ENCODE measurements at places on chromosomes 4 and X.

- no peak for DNase-seq
Observed at GRCh38 chrX:32871636-32872035, 339.7 kb downstream of the DMD start.

DNA sequence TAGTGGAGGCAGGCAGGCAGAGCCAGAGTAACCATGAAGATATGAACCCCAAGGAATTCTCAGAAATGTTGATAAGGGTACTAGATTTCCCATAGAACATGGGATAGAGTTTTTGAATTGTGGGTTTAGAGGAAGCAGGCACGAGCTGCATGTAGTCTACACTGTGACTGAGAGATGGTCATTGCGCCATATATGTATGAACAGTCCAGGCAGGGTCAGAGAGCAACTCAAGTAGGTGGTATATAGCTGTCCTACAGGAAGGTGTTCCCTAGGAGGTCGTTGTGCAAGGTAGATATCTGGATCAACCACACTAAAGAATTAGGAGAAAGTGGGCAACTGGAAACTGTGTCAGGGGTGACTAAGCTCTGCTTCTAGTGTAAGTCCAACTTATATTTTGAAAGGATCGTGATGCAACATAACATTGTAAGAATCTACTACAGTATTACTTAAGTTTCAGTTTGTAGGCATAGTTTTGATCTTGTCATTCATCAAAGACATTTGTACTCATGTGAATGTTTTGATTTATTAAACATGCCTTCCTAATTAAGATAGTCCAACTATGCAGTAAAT is 94.6 kb downstream of the HPGD start:
- DNase-seq, result no peak

DNA sequence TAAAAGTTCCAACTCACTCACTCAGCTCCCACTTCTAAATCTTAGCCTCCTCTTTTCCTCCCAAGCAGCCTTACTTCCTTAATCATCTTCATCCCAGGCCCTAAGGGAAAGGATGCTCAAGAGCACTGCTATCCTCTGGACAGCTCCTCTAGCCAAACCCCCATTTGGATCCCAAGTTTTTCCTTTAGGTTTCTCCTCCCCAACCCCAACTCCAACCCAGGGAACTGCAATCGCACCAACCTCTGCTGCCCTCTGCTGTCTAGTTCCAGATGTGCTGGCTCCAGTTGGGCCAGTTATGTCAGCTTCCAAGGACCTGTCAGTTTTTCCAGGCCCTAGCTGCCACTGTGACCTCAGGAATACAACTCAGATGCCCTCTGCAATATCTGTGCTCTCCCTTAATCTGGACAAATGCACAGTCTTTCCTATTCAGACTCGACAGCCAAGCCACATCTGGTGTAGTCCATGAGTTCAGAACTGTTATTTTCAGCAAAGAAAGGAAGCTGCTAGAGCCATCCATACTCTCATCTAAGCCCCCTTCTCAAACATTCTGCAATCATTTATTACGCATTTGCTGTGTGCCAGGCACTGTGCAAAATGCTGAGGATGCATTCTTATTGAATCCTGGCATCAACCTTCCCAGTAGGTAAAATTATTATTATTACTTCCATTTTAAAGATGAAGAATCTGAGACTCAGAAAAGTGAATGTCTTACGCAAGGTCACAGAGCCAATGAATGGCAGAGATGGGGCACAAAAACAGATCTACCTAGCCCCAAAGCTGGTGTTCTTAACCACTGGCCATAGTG is 12.3 kb upstream of the XPNPEP2 start:
- no peak for DNase-seq

GRCh38 chr4:45668128-45668527 is 455.7 kb downstream of the GABRG1 start:
- no peak for DNase-seq

DNA sequence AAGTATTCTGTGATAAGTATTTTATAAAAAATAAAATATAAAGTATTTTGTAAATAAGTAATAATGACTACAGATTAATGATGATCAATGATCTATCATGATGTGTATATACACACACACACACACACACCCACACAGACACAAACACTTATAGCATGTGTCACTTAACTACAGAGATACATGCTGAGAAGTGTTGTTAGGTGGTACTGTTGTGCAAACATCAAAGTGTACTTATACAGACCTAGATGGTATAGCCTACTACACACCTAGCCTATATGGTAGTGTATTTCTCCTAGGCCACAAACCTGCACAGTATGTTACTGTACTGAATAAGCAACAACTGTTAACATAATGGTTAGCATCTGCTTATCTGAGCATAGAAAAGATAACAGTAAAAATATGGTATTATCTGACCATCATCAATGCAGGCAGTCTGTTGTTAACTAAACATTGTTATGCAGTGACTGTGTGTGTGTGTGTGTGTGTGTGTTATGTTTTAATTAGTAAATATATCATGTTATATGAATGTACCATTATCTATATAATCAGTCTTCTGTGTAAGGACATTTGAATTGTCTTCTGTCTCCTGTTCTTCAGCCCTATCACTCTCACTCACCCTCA is 138.2 kb downstream of the CAMK2D start:
- DNase-seq, result no peak

DNA sequence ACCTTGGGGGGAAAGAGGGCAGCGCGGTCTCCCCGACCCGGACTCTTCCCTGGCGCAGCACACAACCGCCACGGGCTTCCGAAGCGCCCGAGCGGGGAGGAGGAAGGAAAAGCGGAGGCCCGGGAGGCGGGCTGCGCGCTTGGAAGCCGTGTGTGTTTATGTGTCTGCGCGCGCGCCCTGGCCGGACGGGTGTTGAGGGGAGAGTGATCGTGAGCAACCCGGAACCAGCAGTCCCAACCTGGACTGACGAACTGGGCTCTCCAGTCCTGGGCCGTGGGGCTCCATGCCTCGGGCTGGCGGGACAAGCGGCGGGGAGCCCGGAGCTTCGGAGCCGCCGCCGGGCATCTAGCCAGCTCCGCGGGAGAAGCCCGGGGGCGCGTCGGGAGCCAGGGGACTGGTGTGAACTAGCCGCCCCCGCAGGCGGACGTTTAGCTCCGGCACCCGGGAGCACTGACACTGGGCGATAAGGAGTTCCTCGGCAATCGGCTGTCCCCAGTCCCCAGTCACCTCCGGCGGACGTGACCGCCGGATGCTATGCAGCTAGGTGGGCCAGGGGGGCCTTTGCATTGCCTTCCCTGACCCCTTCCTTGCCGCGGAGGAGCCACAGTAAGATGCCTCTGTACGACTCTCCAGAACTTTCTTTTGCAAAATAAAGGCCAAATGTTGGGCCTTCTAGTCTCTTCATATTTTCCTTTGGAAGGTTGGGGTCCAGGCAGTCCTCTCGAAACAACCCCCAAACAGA is 74.8 kb upstream of the BCOR start:
- DNase-seq, result no peak

DNA sequence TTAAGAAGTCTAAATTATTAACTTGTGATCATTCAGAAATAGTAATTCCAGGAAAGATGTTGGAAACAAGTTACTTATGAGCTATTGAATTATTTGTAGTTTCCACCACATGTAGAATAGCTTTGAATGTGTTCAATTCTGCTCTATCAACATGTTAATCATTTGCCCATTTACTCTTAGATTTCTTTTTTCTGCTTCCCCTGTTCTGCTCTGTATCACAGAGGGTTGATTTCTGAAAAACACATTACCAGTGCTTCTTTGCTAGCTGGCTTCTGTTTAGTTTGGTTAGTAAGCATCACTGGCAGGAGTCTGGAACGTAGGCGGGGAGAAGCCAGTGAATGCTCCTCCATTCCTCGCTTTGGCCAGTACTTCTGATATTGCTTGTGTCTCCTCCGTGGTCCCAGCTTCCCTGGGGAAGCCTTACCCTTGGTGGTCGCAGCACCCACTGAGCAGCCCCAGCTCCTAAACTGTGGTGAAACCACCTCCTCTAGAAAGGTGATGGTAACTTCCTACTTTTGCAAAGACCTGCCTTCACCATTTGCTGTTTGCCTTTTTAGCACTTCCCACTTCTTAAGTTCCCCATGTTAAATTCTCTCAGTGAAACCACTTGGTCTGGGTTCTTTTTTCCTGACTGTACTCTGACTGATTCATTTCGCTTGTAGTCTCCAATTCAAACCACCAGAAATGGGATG is 40.3 kb upstream of the GALNT7 start:
- no peak for DNase-seq

DNA sequence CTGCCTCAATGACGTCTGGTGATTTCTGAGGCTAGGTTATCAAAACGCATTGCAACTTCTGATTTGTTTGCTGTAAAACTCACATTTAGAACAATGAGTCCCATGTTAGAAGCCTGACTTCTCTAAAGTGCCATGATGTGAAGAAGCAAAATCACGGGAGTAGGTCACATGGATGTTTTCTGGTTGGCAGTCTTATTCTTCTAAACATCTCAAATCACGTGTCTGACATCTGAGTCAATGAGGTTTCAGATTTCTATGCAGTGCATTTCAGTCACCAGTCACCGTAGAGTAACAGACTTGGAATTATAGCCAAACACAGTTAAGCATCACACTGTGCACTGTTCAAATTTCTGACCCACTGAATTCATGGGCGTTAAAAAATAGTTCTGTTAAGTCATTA is 482.1 kb downstream of the TMA16 start:
- no peak for DNase-seq

GRCh38 chrX:137227151-137227550 is 193.4 kb upstream of the GPR101 start:
- no peak for DNase-seq

DNA sequence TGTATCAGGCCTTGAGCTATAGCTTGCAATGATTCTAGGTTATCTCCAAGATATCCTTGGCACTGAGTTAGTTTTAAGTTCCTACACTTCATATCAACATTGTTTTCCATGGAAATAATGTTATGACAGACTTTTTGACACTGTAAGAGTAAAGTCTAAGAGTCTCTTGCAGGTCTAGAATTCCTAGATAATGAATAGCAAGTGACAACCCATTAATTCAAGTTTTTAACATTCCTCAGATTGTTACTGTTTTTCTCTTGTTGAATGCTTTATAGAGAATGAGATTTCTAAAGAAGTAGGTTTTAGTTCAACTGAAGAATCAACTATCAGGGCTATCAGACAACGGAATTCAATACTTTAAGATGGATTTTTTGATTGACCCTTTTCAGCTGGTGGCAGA is 276.1 kb downstream of the PPP3CA start:
- no peak for DNase-seq

DNA sequence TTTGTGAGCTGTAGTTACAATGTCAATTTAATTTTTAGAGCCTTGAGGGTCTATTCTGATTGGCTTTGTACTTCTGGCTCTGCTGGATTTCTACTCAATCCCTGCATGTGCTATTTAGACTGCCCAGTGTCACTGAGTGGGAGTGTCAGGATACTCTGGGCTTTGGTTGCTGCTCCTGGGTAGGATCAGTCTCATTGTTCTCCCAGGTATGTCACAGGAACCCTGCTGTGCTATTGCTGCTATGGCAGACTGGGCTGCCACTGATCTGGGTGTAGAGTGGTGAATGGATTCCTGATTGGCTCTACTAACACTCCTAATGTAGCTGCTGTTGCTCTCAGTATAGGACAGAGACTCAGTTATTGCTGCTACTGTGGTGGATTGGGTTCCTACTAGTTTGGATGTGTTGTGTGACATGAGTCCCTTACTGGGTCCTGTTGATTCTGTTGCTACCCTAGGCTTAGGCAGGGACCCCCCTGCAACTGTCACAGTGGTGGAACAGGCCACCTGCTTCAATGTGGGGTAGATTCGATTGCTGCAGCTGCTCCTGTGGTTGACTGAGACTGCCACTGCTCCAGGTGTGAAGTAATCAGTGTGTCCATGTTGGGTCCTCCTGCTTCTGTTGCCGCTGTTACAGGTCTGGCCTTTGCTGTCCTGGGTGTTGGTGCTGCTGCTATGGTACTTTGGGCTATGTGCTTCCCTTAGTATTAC is 707.8 kb upstream of the AMOT start:
- no peak for DNase-seq

GRCh38 chr4:16869594-16870245 is 28.7 kb downstream of the LDB2 start:
- no peak for DNase-seq

GRCh38 chr4:150683775-150684350 is 101.9 kb downstream of the MAB21L2 start:
- DNase-seq, result no peak

DNA sequence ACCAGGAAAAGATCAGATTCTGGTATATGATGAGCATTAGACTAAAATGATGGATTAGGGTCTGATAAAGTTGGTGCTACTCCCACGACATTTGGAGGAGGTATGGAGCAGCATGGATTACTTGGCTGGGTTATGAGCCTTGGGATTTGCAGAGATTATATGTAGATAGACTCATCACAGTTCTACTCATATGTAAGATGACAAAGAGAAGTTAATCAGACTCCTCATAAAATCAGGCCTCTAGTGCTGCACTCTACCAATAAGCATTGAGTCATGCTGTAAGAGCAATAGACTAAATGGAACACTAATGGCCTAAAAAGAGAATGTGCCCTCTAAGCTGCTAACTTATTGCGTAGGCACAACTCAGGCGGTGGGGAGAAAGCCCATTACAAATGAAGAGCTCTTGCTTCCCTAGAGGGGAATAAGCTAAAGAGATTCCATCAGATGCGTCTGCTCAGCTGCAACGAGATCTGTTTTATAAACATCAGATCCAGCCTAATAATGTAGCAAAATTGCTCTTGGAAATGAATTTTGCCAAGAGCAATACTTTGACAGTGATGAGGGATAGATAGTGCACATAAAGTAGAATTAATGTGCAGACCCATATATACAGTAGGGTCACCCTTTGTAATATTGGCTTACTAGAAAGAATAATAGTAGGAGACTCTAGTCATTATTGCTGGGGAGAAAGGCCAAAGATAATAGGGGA is 17.5 kb downstream of the LIAS start:
- DNase-seq, result no peak

GRCh38 chr4:165301833-165302232 is 25.6 kb upstream of the MSMO1 start:
- no peak for DNase-seq

DNA sequence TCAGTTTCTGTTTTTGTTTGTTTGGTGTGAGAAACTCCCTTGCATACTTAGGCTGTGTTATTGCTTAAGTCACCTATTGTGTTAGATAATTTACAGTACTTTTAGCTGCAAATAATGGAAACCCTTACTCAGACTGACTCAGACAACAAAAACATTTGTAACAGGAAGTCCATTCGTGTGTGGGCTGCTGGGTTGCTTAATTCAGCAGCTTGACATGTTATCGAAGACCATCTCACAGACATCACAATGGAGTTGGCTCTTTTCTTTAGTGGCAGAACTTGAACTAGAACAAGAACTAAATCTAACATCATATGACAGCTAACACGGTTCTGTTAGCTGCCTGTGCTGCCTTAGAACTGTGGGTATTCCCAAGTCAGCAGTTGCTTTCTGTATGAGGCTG is 9.9 kb upstream of the GABRE start:
- DNase-seq, result no peak

Data from suprapubic skin (tissue), 4 donors.